ENCODE measurements at places on chromosomes 1 and 21. TPM values are rescaled to one million over a fixed set of nuclear protein-coding genes. Genes with fewer than 3 reads are reported as not detected.

TTC39A gene
- total RNA-seq = not detected

TENT5C gene
- total RNA-seq = 6.4 TPM

CD53 gene
- 238 TPM for total RNA-seq

NEGR1 gene
- total RNA-seq = not detected

ATP1A4 gene
- total RNA-seq = not detected

CHD5 gene
- 0.76 TPM for total RNA-seq

PLD5 gene
- total RNA-seq = not detected
